ENCODE measurements at places on chromosomes 5 and 9.

- no peak for DNase-seq
Measured at GRCh38 chr5:22709743-22710142, 143.4 kb downstream of the CDH12 start.

- no peak for DNase-seq
Measured at GRCh38 chr9:108845947-108846346, 9.8 kb downstream of the ACTL7B start.

- no peak for DNase-seq
Measured at GRCh38 chr5:83723031-83723430, 2.4 kb upstream of the HAPLN1 start.

GRCh38 chr5:122429545-122430318 lies 117.7 kb downstream of the SNCAIP start:
- DNase-seq: no peak

DNA sequence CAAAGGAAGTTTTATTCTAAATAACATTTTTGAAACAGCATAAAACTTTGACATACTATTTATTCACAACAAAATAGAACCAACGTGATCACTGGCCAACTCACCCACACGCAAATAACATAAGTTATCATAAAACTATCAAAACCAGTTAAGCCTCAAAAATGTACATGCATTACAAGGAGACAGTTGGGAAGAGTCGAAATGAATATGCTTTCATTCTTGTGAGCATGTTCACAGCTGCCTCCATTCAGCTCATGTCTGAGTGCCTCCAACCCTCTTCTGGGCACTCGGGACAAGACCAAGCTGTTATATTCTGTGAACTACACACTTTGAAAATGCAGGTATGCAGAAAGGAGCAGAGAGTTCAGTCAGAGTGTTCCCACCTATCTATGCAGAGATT lies 284.9 kb downstream of the BNC2 start:
- DNase-seq: no peak

DNA sequence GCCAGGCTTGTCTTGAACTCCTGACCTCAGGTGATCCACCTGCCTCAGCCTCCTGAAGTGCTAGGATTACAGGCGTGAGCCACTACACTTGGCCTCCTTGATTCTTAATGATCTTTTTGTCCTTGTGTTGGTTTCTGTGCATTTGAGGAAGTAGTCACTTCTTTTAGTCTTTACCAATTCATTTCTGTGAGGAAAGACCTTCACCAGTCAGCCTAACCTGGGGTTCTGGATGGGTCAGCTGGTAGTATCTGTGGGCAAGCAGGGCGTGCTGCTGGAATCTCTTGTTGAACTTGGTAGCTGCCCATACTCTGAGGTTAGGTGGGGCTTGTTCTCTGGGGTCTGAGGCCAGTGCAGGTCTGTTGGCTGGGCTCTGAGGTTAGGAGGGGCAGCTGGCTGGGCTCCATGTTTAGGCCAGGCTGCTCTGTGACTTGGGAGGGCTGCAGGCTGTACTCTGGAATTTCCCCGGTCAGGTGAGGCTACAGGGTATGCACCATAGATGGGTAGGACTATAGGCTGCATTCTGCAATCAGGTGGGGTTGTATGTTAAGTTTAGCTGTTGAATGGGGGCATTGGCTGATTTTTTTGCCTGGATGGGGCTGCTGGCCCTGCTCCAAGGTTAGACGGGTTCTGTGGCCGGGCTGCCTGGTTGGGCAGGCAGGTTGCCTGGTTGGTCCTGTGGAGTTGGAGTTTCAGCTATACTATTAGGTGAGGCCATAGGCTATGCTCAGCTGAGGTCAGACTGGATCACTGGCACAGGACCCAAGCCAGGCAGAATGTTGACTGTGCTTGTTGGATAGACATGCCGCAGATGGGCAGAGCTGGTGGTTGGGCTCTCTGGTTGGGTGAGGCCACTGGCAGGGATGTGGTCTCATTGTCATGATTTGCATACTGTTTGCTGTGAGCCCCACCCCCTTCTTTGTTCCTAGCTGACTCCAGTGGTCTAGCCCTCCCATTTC lies 19.2 kb downstream of the UBAP1 start:
- DNase-seq: no peak

DNA sequence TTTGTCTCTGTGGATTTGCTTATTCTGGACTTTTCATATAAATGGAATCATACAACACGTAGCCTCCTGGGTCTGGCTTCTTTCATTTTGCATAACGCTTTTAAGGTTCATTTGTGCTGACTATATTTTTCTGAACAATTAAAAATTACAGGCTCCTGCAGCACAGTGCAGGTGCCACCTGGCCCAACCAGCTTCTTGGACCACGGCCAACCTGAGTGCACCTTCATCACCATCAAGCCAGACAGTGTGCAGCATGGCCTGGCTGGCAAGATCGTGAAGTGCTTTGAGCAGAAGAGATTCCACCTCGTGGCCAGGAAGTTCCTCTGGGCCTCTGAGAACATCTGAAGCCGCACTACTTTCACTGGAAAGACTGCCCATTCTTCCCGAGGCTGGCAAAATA lies 53.5 kb upstream of the COL15A1 start:
- DNase-seq: no peak
